ENCODE measurements at places on chromosomes 11 and 22.
A peak's percentile ranks its signal among the peaks of the same experiment; 100 is the strongest.

DNA sequence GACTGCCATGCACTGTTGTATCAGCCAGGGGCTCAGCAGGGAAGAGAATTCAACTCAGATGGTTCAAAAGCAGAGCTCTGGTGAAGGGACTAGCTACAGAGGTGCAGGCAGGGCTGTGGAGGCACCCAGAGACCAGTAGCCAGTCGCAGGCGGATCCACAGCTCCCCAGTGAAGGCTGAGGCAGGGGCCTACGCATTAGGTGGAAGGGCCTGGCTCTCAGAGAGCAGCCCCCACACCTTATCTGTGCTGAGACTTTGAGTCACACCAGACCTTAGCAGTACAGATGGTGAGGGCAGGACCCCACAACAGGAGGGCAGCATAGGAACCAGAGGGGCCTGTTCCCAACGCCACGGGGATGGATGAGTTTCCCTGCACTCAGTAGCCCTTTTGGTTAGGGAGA is 189.6 kb downstream of the DSCAML1 start:
- DNase-seq: no peak

- DNase-seq: no peak
These were observed 24.8 kb downstream of the WNT7B start for GRCh38 chr22:45952151-45952550.

DNA sequence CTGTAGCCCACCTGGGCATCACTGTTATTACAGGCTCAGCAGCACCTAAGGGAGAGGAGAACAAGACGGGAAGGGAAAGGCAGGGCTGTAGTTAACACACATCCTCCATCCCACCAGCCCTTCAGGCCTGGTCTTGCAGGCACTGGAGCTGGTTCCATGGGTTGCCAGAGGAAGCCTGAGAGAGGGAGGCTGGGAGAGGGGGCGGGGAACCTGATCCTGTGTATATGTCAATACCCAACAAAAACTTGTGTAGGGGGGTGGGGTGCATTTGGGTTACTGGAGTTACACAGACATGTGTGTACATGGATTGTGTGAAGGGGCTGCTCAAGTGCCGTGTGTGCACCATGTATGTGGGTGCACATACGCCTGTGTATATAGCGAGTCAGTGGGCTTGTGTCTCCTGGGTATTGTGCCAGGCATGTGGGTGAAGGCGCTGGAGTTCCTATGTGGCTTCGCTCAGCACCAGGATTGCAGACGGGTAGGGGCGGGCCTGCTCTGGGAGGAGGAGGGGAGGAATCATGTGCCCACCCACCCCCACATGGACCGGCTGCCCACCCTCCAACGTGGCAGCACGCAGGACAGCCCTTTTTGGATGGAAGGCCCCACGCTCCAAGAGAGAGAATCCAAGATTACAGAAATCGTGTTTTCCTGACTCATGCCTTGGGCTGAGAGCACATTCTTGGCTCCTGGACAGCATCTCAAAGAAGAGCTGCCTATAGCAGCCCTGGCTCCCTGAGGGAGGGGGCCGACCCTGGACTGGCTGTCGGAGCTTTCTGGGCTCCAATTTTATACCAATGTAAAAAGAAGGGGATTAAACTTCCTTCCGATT is 4.2 kb upstream of the SERPINH1 start:
- DNase-seq: peak; percentile 67

GRCh38 chr22:23773483-23774113 is 949 bp downstream of the MMP11 start:
- no peak for DNase-seq

DNA sequence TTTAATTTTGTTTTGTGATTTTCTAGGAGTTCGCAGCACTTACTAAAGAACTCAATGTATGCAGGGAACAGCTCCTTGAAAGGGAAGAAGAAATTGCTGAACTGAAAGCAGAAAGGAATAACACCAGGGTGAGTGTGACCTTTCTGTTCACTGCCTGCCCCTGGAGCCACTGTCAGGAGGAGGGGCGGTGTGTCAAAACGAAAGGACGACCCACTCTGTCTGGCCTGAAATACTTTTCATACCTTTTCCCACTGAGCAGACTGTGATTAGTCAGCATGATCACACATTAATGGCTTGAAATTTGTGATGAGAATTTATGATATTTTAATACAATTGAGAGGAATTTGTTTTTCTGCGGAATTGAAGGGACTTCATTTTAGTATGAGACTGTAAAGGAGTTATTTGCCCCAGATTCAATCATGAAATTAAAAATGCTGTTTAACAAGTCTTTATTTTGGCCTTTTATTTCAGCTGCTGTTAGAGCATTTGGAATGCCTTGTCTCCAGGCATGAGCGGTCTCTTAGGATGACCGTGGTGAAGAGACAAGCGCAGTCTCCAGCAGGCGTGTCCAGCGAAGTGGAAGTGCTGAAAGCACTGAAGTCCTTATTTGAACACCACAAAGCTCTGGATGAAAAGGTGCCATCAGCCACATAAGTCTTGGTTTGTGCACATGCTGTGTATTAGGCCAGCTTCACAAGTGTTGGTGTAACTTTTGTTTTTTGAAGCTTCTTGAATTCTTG is 54.1 kb downstream of the PPFIA1 start:
- DNase-seq: peak; percentile 41

DNA sequence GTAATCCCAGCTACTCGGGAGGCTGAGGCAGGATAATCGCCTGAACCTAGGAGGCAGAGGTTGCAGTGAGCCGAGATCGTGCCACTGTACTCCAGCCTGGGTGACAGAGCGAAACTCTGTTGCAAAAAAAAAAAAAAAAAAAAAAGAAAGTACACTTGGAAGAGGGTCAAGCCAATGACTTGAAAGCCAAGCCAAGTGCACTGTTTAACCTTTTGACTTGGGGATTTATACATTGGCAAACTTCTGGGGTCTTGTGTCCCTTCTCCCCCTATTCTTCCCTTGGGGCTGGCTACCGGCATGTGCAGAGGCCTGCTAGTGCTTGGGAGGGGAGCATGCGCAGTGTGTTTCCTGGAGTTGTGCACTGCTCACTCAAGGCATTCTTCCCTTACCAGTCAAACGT is 14.3 kb upstream of the THRSP start:
- no peak for DNase-seq

GRCh38 chr11:122042981-122043380 is 73.0 kb downstream of the BLID start:
- DNase-seq: no peak

DNA sequence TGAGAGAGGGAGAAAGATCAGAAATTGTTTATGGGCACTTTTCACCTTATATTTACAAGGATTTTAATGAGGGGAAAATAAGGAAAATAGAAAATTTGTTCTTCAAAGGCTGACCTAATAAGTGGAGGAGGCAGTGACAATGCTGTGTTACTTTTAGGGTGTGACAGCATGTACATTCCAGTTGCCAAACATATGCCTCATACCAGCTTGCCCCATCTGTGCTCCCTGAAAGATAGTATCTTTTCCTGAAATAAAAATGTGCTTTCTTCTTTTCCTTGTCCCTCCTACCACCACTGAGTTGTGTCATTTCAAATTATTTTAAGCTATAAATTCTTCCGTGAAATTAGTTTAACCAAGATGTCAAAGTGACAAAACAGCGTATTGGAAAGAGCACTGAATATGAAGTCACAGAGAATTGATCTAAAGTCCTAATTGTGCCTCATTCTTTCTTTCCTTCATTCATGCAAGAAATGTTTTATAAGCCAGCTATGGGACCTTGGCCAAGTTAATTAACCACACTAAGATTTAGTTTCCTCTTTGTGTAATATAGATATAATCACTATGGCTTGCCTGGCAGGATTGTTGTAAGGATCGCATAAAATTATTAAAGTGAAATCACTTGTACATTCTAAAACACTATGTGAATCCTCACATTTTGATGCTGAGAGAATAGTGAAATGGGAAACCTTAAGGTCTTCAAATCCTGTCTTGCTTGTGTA is 1307.5 kb upstream of the TENM4 start:
- no peak for DNase-seq

DNA sequence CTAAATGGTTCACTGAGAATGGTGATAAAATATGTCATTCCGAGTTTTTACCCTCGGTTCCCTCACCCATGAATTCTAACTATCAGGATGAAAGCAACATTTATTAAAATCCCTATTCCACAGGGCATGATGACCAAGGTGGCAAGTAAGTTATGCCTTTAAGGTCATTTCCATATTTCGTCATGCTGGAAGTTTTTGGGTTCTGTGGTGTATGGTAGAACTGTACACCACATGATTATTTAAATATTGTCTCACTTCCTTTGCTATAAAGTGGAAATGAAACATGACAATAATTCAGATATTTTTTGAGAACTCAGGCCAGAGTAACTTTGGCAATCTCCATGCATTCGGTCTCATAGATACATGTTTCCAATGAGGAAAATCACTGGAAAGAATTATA is 68.5 kb upstream of the CARD18 start:
- DNase-seq: no peak

DNA sequence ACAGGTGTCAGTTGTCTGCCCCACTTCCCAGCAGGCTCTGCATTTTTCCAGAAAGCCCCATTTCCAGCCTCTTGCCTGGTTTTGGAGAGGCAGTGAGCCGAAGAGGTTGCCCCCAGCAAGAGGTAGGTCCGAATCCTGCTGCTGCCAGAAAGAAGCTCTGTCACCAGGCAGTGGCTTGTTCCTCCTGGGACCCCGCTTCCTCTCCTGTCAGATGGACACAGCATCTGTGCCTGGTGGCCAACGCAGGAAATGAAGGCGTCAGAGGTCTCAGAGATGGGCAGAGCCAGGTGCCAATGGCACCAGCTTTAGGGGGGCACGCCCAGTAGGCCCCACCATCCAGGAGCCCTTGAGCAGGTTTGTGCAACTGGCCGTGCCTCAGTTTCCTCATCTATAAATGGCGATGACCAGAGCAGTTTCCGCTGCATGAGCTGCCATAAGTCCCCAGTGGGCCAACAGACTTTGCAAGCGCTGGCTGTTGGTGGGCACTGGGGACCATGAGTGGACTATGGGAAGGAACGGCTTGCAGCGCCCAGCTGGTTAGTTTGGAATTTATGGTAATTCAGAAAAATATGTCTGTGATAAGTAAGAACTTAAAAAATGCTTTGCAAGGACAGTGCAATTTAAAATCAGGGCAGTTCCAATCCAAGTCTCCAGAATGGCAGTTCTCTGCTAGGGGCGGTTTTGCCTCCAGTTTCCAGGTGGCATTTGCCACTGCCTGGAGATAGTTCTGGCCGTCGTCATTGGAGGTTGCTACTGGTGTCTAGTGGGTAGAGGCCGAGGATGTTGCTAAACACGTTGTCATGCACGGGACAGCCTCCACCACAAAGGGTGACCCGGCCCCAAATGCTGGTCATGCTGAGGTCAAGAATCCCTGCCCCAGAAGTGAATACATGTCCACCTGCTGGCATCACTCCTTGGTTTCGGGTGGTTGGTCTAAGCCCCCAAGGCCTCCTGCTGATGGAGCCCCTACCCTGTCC is 2.3 kb upstream of the OSBPL5 start:
- no peak for DNase-seq

- DNase-seq: no peak
These were observed 14.6 kb downstream of the GNB1L start for GRCh38 chr22:19840059-19840458.

- DNase-seq: no peak
These were observed 107.3 kb upstream of the BDNF start for GRCh38 chr11:27807596-27807995.

GRCh38 chr22:22674467-22674866 is 30.1 kb downstream of the GGTLC2 start:
- no peak for DNase-seq

DNA sequence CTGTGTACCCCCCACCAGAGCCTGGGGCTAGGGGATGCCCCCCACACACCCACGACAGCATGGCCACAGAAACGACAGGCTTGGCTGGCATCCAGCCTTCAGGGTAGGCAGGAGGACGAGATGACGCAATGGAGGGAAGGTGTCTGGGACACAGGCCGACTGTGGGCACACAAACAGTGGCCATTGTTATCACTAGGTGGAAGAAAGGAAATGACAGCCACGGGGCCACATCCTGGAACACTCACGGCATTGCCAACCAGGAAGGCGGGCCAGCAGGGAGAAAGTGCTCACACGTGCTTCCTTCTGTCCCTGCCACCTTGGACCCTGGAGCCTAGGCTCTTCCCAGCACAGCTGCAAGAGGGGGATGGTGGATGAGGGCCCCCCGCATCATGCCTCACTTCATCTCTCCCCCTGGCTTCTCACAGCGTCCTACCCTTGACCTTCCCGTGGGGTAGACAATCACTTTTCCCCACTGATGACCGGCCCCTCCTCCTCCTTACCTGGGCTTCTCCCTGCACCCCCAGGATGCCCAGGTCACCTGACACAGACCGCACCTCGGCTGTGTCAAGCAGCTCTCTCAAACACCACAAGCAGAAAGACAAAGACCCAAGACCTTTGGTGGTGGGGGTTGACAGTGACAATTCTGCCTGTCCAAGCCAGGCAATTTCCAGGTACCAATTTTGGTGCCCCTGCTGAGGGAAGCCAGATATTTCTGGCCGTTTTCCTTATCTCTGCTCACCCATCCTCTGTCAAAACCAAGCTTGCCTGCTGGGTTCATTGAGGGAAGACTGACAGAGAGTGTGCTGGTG is 8.6 kb downstream of the PLA2G6 start:
- DNase-seq: no peak

- DNase-seq: no peak
These were observed 18.3 kb downstream of the SLC5A12 start for GRCh38 chr11:26703411-26704191.

DNA sequence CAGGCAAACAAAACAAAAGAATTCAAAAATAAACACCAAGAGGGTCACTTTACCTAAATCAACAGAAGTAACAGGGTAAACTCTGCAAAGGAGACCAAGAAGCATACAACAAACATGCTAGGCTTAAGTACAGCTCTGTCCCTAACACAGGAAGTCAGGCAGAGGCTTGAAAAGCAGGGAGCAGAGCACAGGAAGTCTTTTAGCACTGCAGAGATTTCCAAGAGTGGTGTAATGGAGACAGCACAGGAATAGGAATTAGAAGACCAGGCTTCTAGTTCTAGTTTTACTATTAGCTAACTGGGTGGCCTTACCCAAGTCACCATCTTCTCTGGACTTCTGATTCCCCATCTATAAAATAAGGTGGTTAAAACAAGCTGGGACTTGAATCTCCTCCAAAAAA is 1.9 kb downstream of the RBFOX2 start:
- DNase-seq: peak; percentile 39

DNA sequence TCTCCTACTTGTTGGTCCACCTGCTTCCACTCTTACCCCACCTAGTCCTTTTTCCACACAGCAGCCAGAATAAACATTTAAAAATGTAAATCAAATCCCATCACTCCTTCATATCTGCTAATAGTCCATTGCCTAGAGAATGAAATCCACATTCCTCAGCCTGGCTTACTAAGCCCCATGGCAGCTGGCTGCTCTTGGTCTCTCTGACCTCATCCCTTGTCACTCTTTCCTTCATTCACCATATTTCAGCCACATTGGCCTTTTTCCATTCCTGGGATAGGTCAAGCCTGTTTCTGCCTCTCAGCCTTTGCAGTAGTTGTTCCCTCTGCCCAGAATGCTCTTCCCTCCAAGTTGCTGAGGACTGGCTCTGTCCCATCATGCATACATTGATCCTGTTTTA is 512.8 kb downstream of the INSC start:
- DNase-seq: peak; percentile 9

DNA sequence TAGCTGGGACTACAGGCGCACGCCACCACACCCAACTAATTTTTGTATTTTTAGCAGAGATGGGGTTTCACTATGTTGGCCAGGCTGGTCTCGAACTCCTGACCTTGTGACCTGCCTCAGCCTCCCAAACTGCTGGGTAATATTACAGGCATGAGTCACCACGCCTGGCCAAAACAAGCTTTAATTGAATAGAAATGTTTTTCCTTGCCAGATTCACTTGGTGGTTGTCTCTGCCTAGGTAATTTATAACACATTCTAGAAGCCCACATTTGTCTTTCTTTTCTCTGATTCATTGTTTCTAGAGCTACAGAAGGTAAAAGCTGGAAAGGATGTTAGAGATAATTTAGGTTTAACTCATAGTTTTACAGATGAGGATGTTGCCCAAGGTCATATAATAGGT is 41.3 kb downstream of the CECR2 start:
- DNase-seq: no peak
